Brain microvascular endothelial cell (primary cell): ENCODE measurements at places on chromosomes 1 and 21.

DNA sequence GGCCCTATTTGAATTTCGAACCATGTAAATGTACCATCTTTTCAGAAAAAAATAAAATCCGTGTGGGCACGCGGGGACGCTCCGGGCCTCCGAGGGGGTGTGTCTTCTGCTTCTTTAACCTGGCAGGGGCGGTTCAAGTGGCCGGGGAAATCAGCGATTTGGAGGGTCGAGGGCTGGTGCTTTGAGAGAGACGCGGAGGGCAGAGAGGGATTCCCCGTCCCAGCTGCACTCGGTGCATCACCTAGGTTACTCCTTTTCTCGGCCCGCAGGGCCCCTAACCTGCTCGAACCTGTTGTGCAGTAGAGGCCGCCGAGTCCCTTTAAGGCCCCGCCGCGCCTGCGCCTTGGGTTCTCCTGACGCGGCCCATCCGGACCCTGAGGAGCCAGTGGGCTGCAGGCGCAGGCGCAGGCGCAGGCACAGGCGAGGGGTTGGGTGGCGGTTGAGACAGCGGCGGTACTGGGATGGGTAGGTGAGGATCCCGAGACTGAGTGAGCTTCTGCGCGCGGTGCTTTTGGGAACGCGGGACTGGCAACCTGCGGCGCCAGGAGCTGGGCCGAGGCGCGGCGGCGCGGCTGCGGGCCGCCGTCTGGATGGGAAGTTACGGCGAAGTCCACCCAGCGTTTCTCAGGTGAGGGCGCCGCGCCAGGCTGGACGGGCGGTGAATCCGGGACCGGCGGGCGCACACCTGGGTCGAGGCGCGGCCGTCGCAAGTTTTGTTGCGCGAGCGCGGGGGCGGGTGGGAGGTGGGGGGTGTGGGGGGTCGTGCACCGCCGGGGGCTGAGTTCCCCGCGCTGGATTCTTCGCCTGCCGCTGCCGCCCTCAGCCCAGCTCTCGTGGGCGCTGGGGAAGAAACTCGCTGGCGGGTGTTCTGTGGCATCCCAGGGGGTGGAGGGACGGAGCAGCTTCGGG, at the start of gene NBPF3:
Gene NBPF3 (plus strand): TSS at position 417 of the 909 bp plus-strand sequence. CDS start 4,950 bp downstream, outside the sequence.
- peak; percentile 85 for DNase-seq

DNA sequence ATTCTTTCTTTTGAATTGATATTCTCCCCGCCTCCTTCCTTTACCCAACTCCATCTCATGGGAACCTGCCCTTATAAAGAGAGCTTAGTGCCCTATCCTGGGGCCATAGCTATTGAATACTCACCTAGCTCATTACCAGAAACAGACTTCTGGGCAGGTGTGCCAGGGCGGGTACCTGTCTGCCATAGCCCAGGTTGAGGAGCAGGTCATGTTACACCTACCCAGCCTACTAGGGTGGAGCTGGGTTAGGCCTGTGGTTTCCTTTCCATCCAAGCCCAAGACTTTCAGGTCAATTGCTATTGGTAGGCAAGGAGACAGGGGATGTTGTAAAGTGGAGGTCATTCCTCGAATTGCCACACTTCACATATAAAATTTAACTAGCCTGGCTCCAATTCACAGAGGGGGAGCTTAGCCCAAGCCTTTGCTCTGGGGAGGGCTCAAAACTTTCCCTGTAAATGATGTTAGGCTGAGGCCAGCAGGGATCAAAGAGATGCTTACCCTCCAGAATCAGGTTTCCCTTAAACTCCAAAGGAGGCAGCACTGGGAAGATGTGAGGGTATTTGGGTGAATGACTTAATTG, 87.1 kb upstream of the IPO9 start:
- DNase-seq, result no peak

- no peak for DNase-seq
Observed at GRCh38 chr1:109253803-109254620, 4.7 kb downstream of the CELSR2 start.

GRCh38 chr1:114388432-114389003, 122.5 kb downstream of the TRIM33 start:
- no peak for DNase-seq

DNA sequence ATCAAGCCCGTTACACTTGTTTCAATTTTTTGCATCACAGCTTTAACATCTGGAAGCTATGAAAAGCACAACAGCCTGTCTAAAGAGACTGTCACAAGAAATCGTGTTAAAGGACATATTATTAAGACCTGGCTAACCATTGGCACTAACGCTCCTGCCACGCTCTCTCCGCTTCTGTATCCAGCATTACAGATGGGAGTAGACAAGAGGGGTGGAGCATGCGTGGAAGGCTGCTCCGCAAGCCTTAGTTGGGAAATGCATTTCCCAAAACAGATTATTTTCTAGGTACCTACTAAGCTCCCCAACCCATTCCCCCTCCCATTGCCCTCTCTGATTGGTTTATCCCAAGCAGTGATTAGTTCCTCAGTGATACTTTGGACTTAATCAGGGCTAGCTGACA, 72.4 kb downstream of the NTNG1 start:
- no peak for DNase-seq

DNA sequence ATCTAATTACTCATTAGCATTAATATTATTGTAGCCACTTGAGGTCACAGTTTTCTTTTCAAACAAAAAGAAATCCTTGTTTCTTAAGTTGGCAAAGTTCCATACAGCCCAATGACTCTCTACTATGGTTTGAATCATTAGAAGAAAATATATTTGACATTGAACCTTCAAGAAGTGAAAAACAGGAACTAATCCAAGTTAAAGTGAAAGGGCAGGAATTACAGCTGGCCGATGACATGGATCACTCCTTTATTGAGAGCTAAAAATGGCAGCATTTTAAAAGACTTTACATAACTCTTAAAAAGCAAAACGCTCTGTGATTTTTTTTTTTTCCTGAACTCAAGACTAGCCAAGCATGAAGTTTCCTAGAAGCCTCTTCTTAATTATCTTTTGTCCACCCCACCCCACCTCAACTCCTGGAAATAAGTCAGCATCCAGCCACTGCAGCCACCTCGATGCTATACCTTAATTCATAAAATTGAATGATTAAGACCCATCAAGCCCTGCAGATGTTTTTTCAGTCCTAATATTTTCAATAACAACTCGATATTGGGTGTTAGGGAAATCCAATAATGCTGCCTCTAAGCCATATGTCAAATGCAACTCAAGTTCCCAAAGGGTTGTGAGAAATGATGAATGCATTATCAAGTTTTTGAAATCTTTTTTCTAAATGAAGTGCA, 323.1 kb downstream of the HHIPL2 start:
- DNase-seq, result no peak

DNA sequence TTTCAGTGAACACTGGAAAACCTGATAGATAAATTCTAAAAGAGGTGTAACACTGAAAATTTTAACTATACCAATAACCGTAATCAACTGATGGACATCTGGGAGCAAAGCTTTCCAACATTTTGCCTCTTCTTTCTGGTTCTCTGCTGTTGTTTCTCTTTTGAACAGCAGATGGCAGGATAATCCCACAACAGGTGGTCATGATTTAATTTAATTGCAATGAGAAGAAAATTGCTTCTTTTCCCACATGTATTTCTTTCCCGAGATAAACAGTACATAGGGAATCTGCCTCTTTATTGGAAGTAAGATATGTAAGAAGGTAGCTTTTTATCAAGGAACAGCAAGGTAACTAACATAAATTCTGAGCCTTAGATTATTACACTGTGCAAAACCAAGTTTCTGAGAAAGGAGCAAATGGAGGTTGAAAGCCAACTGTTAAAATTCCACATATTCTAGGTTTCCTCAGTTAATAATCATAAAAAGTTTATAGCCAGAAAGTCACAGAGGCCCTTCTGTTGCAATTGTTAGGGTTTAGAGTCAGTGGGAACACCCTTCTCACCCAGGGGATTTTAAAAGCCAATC, 72.9 kb downstream of the RPS6KA1 start:
- DNase-seq, result peak; percentile 59

GRCh38 chr1:160078512-160079195, 2.7 kb upstream of the KCNJ9 start:
- peak; percentile 38 for DNase-seq

- peak; percentile 40 for DNase-seq
Observed at GRCh38 chr1:231603598-231604275, 22.9 kb upstream of the DISC1 start.

- DNase-seq, result no peak
Observed at GRCh38 chr1:26320896-26321295, 3.1 kb downstream of the CD52 start.
